ENCODE measurements at places on chromosomes 6 and 20.
A peak's percentile ranks its signal among the peaks of the same experiment; 100 is the strongest.

DNA sequence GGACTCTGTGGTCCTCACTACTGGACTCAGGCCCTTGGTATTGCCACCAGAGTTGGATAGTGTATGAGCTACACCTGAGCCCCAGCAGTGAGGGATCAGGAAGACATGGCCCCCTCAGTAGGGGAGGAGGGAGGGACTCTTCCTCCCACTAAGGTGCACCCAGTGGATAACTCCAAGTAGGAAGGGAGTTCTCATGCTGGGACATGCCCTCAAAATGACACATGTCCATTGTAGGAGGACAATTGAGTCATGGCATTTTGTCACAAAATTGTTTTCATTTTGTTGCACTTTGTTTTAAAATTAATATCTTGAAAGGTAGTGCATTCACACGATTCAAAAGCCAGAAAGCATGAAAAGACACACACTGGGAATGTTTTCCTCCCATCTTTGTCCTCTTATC lies 127.2 kb downstream of the FOXO3 start:
- no peak for DNase-seq

- DNase-seq: no peak
Observed at GRCh38 chr6:5682530-5682929, 324.2 kb downstream of the NRN1 start.

- no peak for DNase-seq
Observed at GRCh38 chr6:159068904-159069578, 24.2 kb upstream of the TAGAP start.

DNA sequence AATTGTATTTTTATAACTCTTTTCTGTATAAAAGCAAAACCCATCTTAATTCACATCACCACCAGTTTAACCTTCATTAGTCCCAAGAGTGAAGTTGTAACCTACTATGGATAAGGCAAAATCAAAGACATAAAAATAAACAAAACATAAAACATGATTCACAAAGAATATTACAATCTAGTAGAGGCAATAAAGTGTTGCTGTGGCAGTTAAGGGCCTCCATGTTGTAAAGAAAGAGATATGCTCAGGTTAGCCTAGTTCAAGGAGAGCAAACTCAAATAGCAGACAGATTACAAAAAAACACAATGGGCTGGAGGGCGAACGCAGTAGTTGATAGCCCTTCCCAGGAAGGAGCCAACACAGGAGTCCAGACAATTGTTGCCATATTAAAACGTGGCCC lies 13.4 kb downstream of the LGSN start:
- no peak for DNase-seq

DNA sequence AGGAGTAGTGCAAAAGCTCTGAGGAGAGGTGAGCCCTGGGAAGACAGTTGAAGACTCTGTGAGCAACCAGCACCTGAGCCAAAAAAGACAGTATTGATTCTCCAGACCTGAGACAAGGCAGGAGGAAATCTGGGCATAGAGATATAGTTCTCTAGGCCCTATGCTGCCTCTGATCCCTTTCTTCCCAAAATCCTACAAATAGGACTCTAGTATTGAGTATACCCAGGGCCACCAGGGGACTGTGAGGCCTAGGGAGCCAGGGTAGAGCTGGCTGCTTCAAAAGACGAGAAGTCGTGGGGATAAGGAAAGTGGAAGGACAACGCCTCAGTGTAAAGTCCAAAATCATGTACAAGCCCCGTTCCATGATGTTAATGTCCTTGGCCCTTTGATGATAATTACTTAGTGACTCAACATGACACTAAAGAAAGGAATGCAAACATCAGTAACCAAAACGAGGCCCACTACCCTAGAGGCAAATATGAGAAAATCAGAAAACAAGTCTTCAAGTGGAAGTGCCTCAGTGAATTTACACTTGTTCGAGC lies 197.3 kb upstream of the PROKR2 start:
- no peak for DNase-seq

DNA sequence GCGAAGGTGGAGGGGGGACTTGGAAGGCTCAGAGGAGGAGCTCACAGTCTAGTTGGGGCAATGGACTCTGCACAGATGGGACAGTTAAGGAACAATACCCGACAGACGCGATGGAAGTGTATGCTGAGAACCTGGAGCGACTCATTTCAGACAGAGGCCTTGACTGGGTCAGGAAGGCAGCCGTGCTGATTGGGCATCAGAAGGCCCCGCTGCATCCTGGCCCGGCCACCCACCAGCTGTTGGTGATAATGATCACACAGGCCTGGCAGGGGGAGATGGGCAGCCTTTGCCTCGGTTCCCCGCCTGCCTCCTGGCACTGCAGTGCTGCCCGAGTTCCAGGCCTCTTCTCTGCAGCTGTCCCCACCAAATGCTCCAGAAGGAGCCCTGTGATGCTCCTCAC lies 62.4 kb downstream of the MDGA1 start:
- DNase-seq: no peak

GRCh38 chr6:105326216-105326615 lies 76.7 kb downstream of the PREP start:
- DNase-seq: peak; percentile 67

DNA sequence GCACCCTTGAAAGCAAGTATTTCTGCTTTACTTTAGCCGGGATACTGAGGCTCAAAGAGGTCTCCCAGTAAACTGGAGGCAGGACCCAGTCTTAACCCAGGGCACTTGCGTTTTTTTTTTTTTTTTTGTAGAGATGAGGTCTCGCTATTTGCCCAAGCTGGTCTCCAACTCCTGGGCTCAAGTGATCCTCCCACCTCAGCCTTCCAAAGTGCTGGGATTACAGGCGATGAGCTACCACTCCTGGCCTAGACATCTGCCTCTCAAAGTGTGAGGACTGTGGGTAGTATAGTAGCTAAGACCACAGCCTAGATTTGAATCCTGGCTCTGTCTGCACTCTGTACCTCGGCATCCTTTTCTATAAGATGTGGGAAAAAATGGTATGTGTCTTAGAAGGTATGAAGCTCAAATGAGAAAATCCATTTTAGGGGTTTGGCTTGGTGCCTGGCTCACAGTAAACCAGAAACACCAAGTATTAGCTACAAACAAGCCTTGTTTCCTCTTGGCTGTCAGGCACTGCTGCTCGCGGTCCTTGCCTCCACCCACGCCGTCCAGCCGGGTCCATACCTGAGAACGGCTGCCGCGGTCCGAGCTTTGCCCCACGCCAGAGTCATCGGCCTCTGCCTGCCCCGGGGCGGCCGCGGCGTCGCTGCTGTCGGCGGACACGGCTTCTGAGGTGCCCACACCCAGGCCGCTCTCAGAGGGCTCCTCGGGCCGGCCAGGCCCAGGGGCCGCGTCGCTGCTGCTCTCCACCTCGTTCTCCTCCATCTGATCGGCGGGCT lies 1.2 kb downstream of the ZNF335 start:
- no peak for DNase-seq

- no peak for DNase-seq
Observed at GRCh38 chr6:108561742-108562502, 1.2 kb downstream of the FOXO3 start.

GRCh38 chr6:8642131-8642530 lies 206.8 kb upstream of the SLC35B3 start:
- no peak for DNase-seq

- no peak for DNase-seq
Observed at GRCh38 chr6:11604215-11604614, 66.7 kb downstream of the TMEM170B start.

- no peak for DNase-seq
Observed at GRCh38 chr6:40727271-40727670, 140.1 kb upstream of the LRFN2 start.

- no peak for DNase-seq
Observed at GRCh38 chr6:89888138-89888514, 6.1 kb upstream of the GJA10 start.

DNA sequence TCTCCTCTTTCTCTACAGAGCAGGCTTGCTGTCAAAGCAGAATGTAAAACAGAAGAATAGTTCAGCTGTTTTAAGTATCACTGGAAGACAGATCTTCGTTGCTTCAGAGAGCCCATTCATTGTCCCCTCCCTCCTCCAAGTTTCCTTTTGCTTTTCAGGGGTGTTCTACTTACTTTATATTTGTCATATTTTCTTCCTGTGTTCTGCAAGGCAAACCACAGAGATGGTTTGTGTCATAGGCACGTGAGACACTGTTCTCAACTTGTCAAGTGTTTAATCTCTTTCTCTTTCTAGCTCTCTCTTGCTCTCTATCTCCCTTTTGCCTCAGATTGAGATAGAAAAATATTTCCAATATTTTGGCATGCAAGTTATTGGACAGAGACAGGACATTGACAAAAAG lies 228.9 kb upstream of the DEFB112 start:
- DNase-seq: no peak

GRCh38 chr20:31707994-31708735 lies 14.5 kb downstream of the BCL2L1 start:
- no peak for DNase-seq

DNA sequence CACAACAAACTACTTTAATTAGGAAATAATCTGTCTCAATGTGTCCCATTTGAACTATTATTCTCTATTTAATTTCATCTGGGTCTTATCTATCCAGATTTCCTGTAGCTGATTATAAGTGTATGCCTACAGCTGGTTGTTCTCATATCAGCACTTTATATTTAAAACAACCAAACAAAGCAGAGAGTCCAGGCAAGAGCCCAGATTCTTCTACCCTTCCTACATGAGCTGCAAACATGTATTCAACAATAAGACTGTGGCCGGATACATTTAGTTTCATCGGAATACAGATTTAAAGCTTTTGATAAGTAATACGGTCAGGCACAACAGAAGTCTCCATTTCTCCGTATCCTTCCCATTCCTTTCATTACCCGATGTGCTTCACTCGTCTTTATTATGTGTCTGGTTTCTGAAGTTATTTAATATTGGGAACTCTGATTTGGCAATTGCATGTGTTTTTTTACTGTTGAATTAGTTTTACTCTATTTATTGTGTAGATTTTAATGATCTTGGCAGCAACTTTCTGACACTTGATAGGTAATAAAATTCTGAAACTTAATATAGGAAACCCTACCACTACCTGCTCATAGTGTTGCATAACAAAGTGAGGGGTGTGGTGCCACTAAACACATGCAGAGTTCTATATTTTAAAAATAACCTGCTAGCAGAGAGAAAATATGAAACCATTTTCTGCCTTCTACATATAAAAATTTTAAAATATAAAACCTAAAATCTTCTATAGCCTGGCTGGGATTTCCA lies 653.5 kb upstream of the PTCHD4 start:
- DNase-seq: no peak

DNA sequence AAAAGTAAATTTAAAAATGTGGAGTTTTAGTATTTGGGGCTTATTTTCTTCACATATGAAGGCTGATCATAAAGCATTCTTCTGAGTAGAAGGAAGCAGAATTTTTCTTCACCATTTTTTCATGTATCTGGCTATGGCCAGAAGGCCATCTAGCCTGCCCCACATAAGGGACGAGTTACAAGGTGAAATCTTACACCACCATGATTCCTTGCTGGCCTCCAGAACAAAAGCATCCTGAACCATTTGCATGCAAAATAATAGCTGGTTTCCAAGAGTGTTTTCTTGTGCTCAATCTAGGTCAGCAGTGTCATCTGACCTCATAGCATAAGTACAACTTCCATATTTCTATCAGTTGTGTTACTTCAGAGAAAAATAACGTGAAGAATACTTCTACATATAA lies 93.1 kb downstream of the BMP5 start:
- no peak for DNase-seq

DNA sequence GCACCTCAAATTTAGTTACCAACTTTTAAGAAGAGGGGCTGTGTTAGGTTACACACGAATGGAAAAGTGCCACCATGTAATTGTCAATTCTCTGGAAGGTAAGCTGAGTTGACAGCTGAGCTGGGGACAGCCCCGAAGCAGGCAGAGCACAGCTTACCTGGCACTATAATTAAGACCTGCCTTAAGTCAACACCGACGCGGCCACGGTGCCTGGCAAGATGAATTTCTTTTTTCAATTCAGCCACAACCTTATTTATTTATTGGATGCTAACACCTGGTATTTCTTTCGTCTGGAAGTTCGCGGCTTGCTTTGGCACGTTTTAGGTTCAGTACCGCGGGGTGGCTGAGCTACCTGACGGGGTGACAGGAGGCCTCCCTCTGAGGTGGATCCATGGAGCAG lies 40.6 kb upstream of the NFATC2 start:
- no peak for DNase-seq

GRCh38 chr6:2508071-2508470 lies 242.7 kb downstream of the MYLK4 start:
- DNase-seq: no peak

- no peak for DNase-seq
Observed at GRCh38 chr6:38796850-38797249, 81.7 kb downstream of the DNAH8 start.

GRCh38 chr20:60480950-60481742 lies 522.9 kb downstream of the CDH26 start:
- DNase-seq: no peak

DNA sequence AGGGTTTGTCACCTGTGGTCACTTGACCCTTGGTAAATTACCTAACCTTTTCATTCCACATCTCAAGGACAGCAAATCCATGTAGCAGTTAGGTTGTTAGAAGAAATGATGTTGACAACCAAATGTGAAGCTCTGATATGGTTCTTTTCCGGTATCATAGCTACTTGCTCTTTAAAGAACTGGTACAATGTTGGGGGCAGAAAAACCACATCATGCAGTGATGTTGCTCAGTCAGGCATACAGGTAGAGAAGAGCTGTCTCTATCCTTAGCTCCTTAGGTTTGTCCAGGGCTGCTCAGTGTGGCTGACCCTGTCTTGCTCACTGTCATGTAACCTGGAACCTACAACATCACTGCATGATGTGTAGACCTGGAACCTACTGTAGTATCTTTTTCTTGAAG lies 135.5 kb downstream of the LRRC1 start:
- no peak for DNase-seq

DNA sequence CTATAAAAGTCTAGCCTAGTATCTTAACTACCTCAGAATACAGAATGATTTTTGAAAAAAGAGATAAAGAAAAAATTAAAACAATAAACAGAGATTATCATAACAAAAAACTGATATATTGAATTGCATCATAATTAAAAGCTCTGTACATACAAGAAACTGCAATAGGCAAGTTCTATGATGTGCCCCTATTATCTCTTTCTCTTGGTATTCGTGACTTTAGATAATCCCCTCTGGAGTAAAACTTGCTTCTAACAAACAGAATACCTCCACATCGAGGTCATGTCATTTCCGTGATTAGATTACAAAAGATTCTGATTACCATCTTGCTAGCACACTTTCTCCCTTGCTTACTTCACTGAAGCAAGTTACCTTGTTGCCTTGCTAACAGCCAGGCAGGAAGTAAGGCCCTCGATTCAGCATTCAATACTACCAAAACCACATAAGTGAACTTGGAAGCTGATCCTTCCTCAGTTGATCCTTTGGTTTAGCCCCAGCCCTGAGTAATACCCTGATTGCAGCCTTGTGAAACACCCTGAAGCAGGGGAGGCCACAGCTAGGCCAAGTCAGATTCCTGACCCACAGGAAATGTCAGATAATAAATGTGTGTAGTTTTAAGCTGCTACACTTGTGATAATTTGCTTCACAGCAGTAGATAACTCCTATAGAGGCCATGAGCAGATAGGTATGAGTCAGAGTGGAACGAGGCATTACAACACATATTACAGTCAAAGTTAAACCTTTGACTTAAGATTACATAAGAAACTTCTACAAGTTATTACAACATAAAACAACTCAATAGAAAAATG lies 53.7 kb upstream of the TMX4 start:
- DNase-seq: peak; percentile 72

GRCh38 chr6:156773476-156773875 lies 3.7 kb upstream of the ARID1B start:
- DNase-seq: no peak
